Bronchial smooth muscle cell (primary cell): ENCODE measurements at places on chromosomes 5 and 9. TPM values are rescaled to one million over a fixed set of nuclear protein-coding genes. Genes with fewer than 3 reads are reported as not detected.

Gene EGFL7
- total RNA-seq, result 6.1 and 8.7 TPM in 2 replicates

Gene OR1Q1
- total RNA-seq, result not detected in 2 replicates

Gene MARCOL
- not detected in 2 replicates for total RNA-seq

Gene INSL6
- not detected in 2 replicates for total RNA-seq

Gene IFNA2
- not detected in 2 replicates for total RNA-seq

Gene TMEM171
- 0.26 and 0.63 TPM in 2 replicates for total RNA-seq
